Urothelium cell line (cell line): ENCODE measurements at places on chromosomes 3 and 15.

- no peak for DNase-seq
Measured at GRCh38 chr3:126477061-126477380, 1.3 kb upstream of the ZXDC start.

DNA sequence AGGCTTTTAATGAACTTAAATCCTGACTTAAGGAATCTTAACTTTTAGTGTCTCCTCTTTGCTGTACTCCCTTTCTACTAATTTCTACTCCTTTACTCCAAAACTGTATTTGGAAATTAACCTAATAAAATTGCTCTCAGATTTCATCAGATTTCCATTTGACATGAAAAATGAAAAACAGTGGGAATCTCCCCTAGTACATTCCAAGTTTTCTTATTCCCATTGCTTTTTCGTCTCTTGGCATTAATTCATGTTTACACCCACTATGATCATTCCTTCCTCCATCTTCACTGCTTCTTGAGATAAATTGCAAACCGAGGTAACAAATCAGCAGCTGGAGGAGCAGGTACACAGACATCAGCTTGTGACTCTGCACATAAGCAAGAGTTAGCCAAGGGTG lies 208.7 kb downstream of the VGLL3 start:
- no peak for DNase-seq

DNA sequence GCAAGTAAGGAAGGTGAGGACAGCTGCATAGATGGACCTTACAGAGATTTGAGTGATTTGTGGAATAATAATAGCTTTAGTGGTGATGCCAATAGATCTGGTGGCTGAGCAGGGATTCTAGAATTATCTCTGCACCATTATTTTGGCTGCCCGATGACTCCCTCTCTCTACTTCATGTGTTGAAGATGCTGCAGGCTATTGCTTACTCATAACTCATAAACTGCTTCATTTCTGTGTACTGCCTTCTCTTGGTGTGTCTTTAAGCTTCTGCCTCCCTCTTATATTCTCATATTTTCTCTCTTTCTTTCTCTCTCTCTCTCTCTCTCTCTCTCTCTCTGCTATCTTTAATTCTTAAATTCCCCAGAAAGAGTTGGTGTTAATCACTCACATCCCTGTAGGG lies 256.0 kb upstream of the TRIM42 start:
- DNase-seq: no peak

- no peak for DNase-seq
Measured at GRCh38 chr3:160200353-160200752, 24.9 kb upstream of the C3orf80 start.

DNA sequence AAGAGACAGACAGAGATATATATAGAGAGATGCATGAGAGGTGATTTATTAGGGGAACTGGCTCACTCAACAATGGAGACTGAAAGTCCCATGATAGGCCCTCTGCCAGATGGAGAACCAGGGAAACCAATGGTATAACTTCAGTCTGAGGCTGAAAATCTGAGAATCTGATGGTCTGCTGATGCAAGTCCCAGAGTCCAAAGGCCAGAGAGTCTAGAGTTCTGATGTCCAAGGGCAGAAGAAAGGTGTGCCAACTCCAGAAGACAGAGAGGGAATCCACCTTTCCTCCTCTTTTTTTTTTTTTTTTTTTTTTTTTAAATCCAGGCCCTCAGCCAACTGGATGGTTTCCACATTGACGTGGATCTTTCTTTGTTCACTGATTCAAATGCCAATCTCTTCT lies 197.9 kb upstream of the MEIS2 start:
- DNase-seq: no peak

GRCh38 chr3:138373736-138374094 lies 25.3 kb downstream of the MRAS start:
- no peak for DNase-seq

GRCh38 chr3:15049584-15049983 lies 15.5 kb downstream of the MRPS25 start:
- no peak for DNase-seq

DNA sequence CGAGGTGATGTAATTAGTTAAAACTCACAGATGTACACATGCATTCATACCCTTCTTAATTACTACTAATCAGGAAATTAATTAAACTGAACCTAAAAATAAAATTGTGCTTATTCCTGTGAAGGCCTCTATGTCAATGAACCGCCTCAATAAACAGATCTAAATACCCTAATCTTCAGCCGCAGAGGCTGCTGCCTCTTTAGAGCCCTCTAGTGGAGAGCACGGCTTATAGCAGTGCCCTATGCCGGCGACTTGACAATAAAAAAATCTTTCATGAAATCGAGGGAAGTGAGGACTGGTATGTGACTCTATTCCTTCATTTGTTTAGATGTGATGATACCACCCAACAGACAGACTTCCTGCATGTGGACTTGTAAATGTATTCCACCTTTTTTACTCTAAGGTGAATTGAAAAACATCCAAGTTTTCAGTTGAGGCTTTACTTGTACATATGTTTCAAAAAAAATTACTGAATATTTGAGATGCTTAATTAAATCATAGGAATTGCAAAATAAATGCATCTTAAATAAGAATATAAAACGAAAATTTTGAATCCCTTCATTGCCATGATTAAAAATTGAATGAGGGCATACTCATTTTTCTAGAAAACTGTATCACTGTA lies 8.3 kb upstream of the EPHA3 start:
- DNase-seq: peak; percentile 61

- no peak for DNase-seq
Measured at GRCh38 chr15:67838789-67839332, 984 bp downstream of the RNU6-1 start.

DNA sequence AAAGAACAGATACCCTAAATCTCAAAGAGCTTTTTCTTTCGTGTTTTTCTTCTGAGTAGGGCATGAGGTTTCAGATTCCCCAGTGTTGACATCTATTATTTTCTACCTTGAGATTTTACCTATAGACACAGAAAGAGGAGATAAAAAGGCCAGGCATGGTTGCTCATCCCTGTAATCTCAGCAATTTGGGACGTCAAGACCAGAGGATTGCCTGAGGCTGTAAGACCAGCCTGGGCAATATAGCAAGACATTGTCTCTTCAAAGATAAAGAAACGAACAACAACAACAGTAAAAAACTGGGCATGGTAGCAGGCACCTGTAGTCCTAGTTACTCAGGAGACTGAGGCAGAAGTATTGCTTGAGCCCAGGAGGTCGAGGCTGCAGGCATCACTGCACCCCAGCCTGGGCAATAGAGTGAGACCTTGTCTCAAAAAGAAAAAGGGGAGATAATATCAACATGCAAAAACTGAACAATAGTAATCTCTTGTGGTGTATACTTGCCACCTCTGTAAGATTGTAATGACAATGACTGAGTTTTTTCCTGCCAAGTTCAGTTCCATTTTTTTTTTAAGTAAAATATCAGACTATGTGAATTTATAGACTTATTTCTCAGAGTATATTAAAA lies 71.3 kb downstream of the MBNL1 start:
- no peak for DNase-seq

DNA sequence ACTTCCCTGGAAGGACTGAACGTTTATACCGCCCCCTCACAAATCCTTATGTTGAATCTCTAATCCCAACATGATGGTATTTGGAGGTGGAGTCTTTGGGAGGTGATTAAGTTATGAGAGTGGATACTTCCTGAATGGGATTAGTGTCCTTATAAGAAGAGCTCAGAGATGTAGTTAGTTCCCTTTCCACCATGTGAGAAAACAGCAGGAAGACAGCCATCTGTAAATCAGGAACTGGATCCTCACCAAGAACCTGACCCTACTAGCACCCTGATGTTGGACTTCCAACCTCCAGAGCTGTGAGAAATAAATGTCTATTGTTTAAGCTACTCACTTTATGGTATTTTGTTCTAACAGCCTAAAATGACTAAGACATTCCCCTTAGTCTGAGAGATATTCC lies 33.3 kb upstream of the SACM1L start:
- no peak for DNase-seq

DNA sequence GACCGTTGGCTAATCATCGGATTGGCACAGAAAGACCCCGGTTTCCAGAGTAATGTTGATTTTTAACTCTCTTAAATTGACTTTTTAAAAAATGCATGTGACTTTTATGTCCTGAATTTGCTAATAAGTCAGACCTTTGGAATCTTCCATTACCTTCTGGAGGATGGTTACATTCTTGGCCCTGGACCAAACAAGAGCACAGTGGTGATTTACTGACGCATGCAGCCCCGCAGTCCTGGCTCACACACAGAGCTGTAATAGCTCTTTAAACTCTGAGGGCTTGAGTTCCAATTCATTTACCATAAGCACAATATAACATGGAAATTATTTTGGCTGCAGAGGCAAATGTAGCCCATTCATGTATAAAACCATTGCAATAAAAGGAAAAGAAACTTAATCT lies 25.1 kb downstream of the SOX14 start:
- DNase-seq: peak; percentile 33

GRCh38 chr15:47035475-47036406 lies 681.6 kb upstream of the SEMA6D start:
- no peak for DNase-seq

- no peak for DNase-seq
Measured at GRCh38 chr3:126390201-126390600, 4.5 kb upstream of the CFAP100 start.

DNA sequence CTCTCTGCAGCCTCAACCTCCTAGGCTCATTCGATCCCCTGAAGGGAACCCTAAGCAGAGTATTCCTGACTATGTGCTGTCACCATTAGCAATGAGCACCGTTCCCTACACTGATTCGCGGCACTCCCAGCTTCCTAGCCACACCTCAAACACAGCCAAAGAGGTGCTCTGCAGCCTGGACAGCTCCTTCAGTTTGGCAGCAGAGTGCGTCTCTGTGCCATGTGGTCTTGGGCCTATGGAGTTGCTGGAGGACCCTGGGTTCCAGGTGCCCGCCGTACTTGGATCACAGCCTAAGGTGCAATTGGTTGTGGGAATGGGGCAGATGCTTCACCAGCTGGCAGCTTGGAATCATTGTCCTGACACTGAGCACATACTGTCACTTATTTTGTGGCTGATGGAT lies 17.3 kb upstream of the IL12A start:
- no peak for DNase-seq

DNA sequence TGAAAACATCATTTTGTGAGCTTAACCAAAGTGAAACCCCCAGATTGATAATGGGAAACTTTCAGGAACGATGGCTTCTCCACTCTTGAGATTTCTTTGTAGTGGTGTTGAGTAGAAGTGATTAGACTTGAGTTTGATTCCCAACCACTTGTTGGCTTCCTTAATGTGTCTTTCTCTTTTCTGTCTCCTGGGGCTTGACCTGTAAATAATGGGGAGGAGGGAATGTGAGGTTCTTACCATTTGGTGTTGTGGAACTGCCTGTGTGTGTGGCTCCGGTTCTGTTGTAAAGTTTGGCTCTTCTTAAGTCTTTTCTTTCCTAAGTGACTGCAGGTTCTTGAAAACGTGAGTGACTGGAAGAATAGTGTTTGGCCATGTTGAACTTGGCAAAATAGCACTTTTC lies 2.7 kb downstream of the CDV3 start:
- no peak for DNase-seq

DNA sequence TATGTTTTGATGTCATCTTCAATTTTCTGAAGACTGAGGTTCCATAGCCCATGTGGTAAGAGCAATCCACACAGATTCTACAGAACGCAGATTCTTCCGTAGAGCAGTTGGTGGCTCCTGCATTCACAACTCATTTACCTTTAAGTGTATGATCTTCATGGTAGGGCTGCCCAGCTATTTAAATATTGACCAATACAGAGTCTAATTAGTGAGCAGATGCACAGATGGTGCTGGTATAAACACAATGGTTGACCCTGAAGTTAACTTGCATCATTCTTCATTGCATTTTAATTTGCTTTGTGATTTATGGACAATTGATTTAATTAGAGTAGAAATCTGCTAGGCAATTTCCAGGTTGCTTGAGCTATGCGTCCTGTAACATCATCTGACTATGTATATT lies 269.2 kb downstream of the SQOR start:
- no peak for DNase-seq

- no peak for DNase-seq
Measured at GRCh38 chr3:159091936-159092335, 290.1 kb downstream of the MFSD1 start.

GRCh38 chr3:53792866-53793265 lies 53.4 kb downstream of the CHDH start:
- no peak for DNase-seq

GRCh38 chr3:66487465-66487864 lies 13.4 kb downstream of the LRIG1 start:
- no peak for DNase-seq

GRCh38 chr15:63369296-63369695 lies 12.3 kb downstream of the CA12 start:
- no peak for DNase-seq

DNA sequence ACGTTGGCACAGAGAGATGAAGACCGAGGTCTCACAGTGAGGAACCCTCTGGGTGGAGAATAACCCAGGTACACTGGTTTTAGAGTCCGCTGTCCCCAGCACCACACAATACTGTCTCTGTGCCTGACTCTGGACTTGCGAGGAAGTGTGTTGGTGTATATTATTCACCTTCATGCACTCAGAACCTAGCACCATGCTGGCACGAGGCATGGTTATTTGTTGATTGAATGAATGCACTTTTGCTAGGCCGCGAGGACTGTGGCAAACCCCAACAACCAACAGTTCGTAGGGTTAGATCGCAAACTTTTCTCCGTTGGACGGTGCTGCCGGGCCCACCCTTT lies 484 bp upstream of the C3orf52 start:
- DNase-seq: no peak

DNA sequence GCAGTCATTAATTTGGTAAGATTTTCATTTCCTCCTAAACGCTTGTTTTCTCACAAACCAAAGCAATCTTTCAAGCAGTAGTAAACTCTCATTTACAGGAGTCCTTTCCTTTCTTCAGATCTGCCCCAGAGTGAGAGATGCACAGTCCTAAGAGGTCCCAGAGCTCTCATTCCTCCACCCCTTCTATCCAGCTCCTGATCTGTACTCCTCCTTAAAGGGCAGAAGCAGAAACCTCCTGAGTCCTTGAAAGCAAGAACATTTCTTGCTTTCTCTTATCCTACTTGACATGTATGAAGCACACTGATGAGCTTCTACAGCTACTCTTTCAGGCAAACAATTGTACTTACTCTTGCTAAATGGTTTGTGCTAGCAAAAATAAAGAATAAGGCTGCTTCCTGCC lies 11.7 kb downstream of the EXD1 start:
- no peak for DNase-seq

DNA sequence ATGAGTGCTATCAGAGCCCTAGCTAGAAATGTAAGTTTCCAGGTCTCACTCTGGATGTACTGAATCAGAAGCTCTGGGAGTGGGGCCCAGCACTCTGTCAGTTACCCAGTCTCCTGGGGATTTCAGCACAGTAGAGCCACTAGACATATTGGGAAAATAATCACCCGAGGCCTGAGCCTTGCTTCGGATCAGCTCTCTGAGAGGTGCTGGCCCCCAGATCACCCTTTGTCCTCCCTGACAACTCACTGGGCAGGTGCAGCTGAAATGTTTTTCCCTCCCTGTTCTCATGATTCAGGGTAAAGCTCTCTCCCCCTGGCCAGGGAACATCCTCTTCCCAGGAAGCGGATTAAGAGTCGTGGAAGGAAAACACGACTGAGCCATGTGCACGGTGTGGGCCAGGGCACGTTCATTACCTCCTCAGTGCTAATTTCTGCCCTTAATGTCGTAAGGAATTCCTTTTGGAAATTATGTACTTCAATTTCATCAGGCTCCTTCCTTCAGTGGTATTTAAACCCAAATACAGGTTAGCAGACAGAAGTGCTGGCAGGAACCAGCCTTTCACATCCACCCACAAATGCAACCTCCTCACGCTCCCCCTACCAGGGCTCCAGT lies 296.7 kb upstream of the LYSMD4 start:
- no peak for DNase-seq
